ENCODE measurements at places on chromosomes 6 and 20. TPM values are rescaled to one million over a fixed set of nuclear protein-coding genes. Genes with fewer than 3 reads are reported as not detected.

Gene GRM1
- total RNA-seq: not detected

Gene MATN4
- 0.22 TPM for total RNA-seq

DNA sequence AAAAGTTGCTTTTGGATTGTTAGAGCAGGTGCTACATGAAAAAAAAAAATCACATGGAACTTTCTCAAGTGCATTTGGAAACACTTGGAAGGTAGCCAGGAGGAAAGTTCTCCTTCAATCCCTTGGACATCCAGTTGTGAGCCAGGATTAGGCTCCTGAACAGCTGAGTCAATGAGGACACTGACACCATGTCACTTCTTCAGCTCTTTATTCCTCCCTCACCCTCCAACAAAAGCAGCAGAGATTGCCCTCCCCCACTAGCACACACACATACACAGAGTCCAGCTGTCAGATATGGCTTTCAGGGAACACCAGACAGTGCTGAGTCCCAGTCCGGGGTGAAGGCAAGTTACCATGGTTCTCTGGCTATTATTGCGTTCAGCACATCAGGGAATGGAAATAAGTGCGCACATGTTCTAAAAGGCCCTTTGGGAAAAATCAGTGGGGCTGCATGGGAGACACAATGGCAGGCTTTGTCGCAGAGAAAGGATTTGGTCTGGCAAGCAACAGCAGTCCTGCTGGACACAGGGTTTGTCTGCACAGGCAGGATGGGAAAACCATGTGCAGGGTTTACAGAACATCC lies 124.7 kb upstream of the MARCKS start:
- no peak overlapping the region for H3K4me3 ChIP-seq
- no peaks in the 10 kb centered on the region for H3K36me3 ChIP-seq
- no peak for DNase-seq

GRCh38 chr20:38523697-38524096 lies 51.1 kb downstream of the RALGAPB start:
- H3K27me3 ChIP-seq: no peaks in the 10 kb centered on the region
- DNase-seq: no peak
- no peaks in the 10 kb centered on the region for H3K4me1 ChIP-seq
- no peak overlapping the region for H3K4me3 ChIP-seq
- H3K27ac ChIP-seq: no peak overlapping the region

- H3K36me3 ChIP-seq: no peaks in the 10 kb centered on the region
- H3K4me1 ChIP-seq: peaks cover 22% of the 10 kb centered on the region
- peak overlapping the region; percentile 71 for H3K27ac ChIP-seq
These were observed 1.0 kb downstream of the SRXN1 start for GRCh38 chr20:651713-652614.

GRCh38 chr20:57180954-57181353 lies 85.5 kb downstream of the BMP7 start:
- H3K27me3 ChIP-seq: no peaks in the 10 kb centered on the region
- no peak overlapping the region for H3K27ac ChIP-seq
- DNase-seq: no peak
- H3K4me3 ChIP-seq: no peak overlapping the region

DNA sequence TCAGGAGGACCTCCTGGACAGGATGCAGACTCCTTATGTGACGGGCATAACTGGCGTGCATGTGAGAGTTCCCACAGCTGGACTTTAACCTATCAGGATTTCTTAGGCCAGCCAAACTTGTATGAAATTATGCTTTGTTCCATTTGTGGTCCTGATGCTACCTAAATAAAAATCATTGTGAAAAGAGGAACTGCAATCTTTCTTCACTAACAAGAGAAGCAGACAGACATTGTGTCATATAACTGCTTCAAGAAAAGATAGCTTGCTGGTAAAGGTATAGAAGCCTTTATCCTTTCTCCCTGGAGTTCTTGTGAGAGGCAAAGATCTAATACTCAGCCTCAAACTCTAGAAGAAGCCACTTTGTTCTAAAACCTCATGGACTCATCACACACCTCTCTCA lies 87.5 kb upstream of the ENPP5 start:
- H3K27ac ChIP-seq: no peak overlapping the region
- no peak for DNase-seq
- H3K36me3 ChIP-seq: no peaks in the 10 kb centered on the region
- no peaks in the 10 kb centered on the region for H3K4me1 ChIP-seq

- DNase-seq: no peak
- H3K4me3 ChIP-seq: no peak overlapping the region
- H3K27me3 ChIP-seq: peaks cover 3% of the 10 kb centered on the region
These were observed 48.9 kb upstream of the BHLHE23 start for GRCh38 chr20:63055575-63056235.

DNA sequence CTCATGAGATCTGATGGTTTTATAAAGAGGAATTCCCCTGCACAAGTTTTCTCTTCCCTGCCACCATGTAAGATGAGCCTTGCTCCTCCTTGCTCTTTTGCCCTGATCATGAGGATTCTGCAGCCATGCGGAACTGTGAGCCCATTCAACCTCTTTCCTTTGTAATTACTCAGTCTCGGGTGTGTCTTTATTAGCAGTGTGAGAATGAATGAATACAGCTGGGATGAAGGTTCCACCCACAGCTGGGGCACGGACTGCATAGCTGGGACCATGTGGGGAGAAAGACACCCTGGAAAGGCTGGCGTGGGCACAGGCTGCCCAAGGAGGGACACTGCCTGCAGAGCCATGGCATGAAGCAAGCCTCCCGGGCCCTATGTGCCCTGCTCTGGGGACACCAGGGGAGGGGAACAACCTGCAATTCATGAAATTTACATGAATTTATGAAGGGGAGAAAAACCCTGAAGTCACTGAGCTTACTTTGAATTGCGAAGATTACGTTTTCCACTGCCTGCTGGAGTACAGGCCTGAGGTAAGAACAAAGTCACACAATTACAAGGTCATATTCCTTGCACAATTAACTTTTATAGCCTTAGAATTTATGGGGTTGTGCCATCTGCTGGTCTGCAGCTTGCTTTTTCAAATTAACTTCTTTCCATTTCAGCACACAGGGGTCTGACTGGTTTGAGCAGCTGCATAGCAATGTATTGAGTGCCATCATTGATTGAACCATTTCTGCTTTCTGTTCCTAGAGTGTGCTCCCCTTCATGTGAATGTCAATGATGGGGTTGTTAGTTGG lies 46.2 kb downstream of the SLC22A1 start:
- H3K27ac ChIP-seq: no peak overlapping the region
- no peaks in the 10 kb centered on the region for H3K36me3 ChIP-seq
- no peak overlapping the region for H3K4me3 ChIP-seq
- H3K4me1 ChIP-seq: no peaks in the 10 kb centered on the region
- no peak for DNase-seq
- peaks cover 6% of the 10 kb centered on the region for H3K27me3 ChIP-seq

GRCh38 chr6:90413867-90414266 lies 117.2 kb upstream of the BACH2 start:
- peak overlapping the region; percentile 10 for H3K4me3 ChIP-seq
- no peak overlapping the region for H3K27ac ChIP-seq
- H3K36me3 ChIP-seq: no peaks in the 10 kb centered on the region
- H3K27me3 ChIP-seq: no peaks in the 10 kb centered on the region

- H3K27ac ChIP-seq: no peak overlapping the region
- H3K4me1 ChIP-seq: no peaks in the 10 kb centered on the region
- H3K27me3 ChIP-seq: no peaks in the 10 kb centered on the region
- no peaks in the 10 kb centered on the region for H3K36me3 ChIP-seq
These were observed 381.6 kb upstream of the CNR1 start for GRCh38 chr6:88547768-88548167.

DNA sequence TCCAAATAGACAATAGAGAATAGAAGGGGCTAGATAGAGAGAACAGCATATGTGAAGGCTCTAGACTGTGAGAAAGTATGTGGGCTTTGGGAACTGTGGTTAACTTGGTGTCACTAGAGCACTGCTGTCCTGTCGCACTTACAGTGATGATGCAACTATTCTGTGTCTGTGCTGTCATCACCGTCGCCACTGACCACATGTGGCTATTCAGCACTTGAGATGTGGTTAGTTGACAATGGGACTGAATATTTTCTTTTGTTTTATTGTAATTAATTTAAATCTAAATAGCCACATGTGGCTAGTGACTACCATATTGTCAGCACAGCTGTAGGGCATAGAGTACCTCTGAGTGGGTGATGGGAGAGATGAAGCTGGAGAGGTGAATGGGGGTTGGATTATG lies 39.0 kb upstream of the IFNGR1 start:
- H3K36me3 ChIP-seq: no peaks in the 10 kb centered on the region
- H3K4me3 ChIP-seq: no peak overlapping the region
- peaks cover 12% of the 10 kb centered on the region for H3K4me1 ChIP-seq
- no peak for DNase-seq
- no peak overlapping the region for H3K27ac ChIP-seq
- no peaks in the 10 kb centered on the region for H3K27me3 ChIP-seq

- H3K36me3 ChIP-seq: no peaks in the 10 kb centered on the region
- no peak overlapping the region for H3K4me3 ChIP-seq
- H3K27me3 ChIP-seq: no peaks in the 10 kb centered on the region
- H3K27ac ChIP-seq: no peak overlapping the region
- DNase-seq: no peak
These were observed 201.3 kb upstream of the MOCS1 start for GRCh38 chr6:40135491-40136072.

DNA sequence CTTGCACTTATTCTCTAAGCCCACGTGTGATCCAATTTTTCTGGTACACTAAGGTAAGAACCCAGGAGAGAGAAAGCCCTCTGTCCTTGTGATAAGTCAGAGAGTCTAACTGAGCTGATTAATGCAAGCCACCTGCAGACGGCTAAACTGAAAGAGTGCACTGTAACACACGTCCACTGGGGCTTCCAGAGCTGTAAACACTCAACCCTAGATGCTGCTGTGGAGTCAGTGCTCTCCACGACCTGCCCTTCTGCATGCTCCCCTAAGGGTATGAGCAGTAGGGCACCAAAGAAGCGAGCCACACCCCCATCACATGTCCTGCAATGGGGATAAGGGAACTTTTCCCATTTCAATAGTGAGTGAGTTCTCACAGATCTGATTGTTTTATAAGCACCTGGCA lies 55.7 kb downstream of the TXLNB start:
- H3K27me3 ChIP-seq: no peaks in the 10 kb centered on the region
- H3K36me3 ChIP-seq: no peaks in the 10 kb centered on the region
- DNase-seq: no peak

- no peaks in the 10 kb centered on the region for H3K27me3 ChIP-seq
- DNase-seq: no peak
- no peaks in the 10 kb centered on the region for H3K36me3 ChIP-seq
- peaks cover 26% of the 10 kb centered on the region for H3K4me1 ChIP-seq
- peak overlapping the region; percentile 36 for H3K27ac ChIP-seq
- H3K4me3 ChIP-seq: peak overlapping the region; percentile 25
These were observed 2.9 kb downstream of the SOX12 start for GRCh38 chr20:328027-328974.

DNA sequence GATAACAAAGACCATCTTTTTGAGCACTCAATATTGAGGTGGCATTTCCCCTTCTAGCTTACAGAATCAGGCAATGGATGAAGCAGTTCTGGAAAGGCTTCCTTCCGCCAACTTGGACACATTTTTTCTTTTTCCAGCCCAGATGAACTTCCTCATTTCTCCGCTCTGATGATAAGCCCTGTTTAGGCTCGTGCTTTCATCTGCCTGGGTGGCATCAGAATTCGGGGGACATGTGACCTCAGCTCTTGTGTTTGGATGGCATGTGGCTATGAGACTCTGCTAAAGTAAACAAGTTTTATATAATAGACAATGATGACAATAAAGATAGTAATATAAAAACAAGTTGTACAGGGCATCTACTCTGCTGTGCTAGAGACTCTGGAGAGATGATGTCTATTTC lies 796.7 kb downstream of the DHX35 start:
- no peaks in the 10 kb centered on the region for H3K27me3 ChIP-seq
- no peaks in the 10 kb centered on the region for H3K36me3 ChIP-seq
- no peak overlapping the region for H3K27ac ChIP-seq
- H3K4me3 ChIP-seq: no peak overlapping the region
- H3K4me1 ChIP-seq: no peaks in the 10 kb centered on the region

Data from CD8-positive, alpha-beta memory T cell (primary cell).